Upper lobe of left lung (tissue), 6 donors: ENCODE measurements at places on chromosomes 16 and 17. TPM values are rescaled to one million over a fixed set of nuclear protein-coding genes. Genes with fewer than 3 reads are reported as not detected.

GRCh38 chr16:57186872-57187854, 1.0 kb downstream of the RSPRY1 start:
- peaks cover 36% of the 10 kb centered on the region for H3K4me1 ChIP-seq
- peak overlapping the region; percentile 77 for H3K4me3 ChIP-seq
- H3K36me3 ChIP-seq: peaks cover 3% of the 10 kb centered on the region
- DNase-seq: peak; percentile 31
- H3K27me3 ChIP-seq: no peaks in the 10 kb centered on the region

GRCh38 chr16:87207509-87207908, 109.7 kb downstream of the C16orf95 start:
- no peaks in the 10 kb centered on the region for H3K27me3 ChIP-seq
- peaks cover 4% of the 10 kb centered on the region for H3K4me1 ChIP-seq

Gene TMEM88
- total RNA-seq: 7.8 TPM

GRCh38 chr17:74024871-74025531, 178.5 kb upstream of the RPL38 start:
- no peaks in the 10 kb centered on the region for H3K36me3 ChIP-seq

- peaks cover 5% of the 10 kb centered on the region for H3K27me3 ChIP-seq
- no peak for DNase-seq
- H3K27ac ChIP-seq: no peak overlapping the region
- peaks cover 4% of the 10 kb centered on the region for H3K4me1 ChIP-seq
These were observed 83.7 kb upstream of the ZNF469 start for GRCh38 chr16:88298833-88299745.

DNA sequence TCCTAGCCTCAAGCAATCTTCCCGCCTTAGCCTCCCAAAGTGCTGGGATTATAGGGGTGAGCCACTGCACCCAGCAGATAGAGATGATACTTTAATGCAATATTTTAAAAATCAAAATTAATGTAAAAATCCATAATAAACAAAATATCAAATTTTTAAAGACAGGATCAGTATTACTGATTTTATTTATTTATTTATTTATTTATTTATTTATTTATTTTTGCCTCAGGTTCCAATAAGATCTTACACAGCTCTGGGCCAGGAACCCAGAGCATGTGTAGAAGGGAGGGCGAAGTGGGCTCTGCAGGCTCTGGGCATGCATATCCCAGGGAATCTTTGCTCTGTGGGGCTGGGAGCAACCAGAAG, 41.6 kb downstream of the FZD2 start:
- DNase-seq: no peak
- H3K27me3 ChIP-seq: no peaks in the 10 kb centered on the region
- peaks cover 5% of the 10 kb centered on the region for H3K4me1 ChIP-seq
- no peaks in the 10 kb centered on the region for H3K36me3 ChIP-seq
- H3K27ac ChIP-seq: no peak overlapping the region
- H3K4me3 ChIP-seq: no peak overlapping the region

DNA sequence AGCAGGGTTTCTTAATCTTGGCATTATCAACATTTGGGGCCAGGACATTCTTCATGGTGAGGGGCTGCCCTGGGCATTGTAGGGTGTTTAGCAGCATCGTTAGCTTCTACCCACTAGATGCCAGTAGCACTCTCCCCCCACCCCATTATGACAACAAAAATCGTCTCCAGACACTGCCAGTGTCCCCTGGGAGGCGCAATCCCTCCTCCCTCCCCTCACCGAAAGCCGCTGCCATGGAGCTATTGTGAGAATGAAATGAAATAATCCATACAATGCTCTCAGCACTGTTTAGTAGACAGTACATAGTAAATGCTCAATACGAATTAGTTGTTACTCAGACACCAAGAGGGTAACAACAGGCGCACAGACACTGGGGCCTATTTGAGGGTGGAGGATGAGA, 502.9 kb downstream of the NPIPA7 start:
- no peaks in the 10 kb centered on the region for H3K27me3 ChIP-seq
- no peaks in the 10 kb centered on the region for H3K36me3 ChIP-seq
- no peak overlapping the region for H3K27ac ChIP-seq
- no peak for DNase-seq

DNA sequence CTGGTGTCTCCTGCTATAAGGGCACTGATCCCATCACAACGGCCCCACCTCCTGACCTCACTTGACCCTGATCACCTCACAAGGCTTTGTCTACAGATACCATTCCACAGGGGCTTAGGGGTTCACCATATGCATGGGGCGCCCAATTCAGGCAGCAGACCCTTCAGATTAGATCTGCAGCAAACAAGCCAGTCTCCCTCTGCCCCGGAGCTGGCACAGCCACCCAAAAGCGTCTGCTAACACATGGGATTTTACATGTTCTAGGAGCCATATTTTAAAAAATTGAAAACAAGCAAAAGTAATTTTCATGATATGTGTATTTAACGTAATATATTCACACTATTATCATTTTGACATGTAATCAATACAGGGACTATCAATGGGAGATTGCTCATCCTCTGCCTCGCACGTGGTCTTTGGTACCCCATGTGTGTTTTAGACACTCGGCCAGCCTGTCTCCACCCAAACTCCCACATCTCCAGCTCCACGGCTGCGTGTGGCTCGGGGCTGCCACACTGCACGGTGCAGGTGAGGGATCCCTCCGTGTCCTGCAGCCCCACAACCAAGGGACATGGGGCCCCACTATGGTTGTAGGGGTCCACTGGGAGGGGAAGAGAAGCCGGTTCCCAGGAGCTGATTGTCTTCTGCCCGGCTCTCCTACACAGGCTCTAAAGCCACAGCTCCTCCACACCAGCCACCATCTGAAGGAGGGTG, 107.6 kb downstream of the RBFOX3 start:
- no peaks in the 10 kb centered on the region for H3K36me3 ChIP-seq
- H3K4me1 ChIP-seq: no peaks in the 10 kb centered on the region
- no peaks in the 10 kb centered on the region for H3K27me3 ChIP-seq
- no peak overlapping the region for H3K27ac ChIP-seq

DNA sequence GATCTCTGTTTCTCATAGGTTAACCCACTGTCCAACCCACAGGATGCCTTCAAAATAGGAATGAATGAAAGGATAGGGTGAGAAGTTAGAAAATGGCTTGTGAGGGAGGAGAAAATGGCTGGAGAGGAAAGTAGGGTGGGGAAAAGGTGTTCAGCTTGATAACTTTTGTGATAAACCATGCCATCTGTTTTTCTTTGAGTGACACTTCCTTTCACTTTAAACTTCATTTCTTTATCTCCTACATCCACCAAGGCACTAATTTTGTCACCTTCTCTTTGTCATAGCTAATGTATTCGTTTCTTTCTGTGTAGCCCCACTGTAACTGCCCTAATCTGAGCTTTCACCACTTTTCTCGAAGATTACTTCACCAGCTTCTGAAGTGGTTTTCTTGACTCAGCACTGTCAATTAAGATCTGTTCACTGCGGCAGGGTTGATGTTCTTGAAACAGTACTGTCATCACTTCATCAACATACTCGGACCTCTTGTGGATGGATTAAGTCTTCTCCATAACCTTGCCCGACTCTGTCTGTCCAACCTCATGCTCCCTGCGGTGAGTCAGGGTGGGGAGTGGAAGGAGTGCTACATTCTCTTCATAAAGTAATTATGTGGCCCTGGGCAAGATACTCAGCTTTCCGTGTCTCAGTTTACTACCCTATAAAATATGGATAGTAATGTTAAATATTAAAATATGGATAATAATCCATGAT, 5.5 kb upstream of the KRT10 start:
- no peaks in the 10 kb centered on the region for H3K27me3 ChIP-seq
- H3K36me3 ChIP-seq: no peaks in the 10 kb centered on the region
- H3K4me1 ChIP-seq: no peaks in the 10 kb centered on the region
- H3K4me3 ChIP-seq: no peak overlapping the region
- H3K27ac ChIP-seq: no peak overlapping the region

Gene LIG3
- 29.5 TPM for total RNA-seq

GRCh38 chr17:62614142-62614541, 13.3 kb upstream of the MRC2 start:
- H3K27ac ChIP-seq: no peak overlapping the region
- H3K4me3 ChIP-seq: no peak overlapping the region
- no peak for DNase-seq
- H3K27me3 ChIP-seq: no peaks in the 10 kb centered on the region

DNA sequence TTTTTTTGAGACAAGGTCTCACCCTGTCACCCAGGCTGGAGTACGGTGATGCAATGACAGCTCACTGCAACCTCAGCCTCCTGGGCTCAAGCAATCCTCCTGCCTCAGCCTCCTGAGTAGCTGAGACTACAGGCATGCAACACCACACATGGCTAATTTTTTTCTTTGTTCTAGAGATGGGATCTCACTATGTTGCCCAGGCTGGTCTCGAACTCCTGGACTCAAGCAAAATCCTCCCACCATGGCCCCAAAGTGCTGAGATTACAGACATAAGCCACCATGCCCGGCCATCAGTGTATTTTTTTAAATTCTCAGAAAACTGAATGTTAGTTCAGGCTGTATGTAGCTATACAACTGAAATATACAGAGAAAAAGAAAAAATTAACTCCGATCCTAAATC, 6.2 kb downstream of the APPBP2 start:
- no peak for DNase-seq
- peaks cover 25% of the 10 kb centered on the region for H3K36me3 ChIP-seq
- H3K4me3 ChIP-seq: no peak overlapping the region
- no peaks in the 10 kb centered on the region for H3K27me3 ChIP-seq

DNA sequence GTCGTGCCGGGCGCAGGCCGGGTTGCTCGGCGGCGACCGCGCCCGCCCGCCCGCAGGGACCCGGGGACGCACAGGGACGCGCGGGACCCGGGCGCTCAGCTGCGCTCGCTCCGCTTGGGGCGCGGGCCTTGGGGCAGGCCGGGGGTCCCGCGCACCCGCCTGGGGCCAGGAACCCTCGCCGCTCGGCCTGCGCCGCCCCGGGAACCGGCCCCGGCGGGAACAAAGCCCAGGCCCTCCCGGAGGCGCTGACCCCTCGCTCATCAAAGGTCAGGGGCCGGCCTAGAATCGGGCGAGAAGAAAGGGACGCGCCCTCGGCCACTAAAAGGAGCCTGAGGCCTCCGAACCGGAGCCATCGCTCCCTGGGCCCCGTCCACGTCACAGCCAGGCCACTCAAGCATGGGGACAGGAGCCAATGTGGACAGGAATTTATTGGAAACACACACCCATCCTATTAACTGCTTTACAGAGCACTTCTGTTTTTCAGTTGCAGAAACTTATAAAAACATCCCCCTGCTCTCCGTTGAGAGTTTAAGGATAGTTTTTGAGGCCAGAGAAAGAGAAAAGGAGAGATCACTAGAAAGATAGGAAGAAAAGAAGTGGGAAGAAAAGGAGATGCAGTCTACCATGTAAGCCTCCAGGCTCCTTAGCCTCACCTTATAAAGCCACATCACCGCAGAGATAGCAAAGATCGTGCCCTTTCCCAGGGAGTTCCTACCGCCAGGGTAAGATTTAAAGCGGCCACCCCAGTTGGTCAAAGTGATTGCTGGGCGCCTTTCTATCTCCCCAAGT, 558 bp upstream of the ZFHX3 start:
- H3K27me3 ChIP-seq: no peaks in the 10 kb centered on the region
- DNase-seq: peak; percentile 63
- H3K4me1 ChIP-seq: peaks cover 69% of the 10 kb centered on the region
- peak overlapping the region; percentile 93 for H3K27ac ChIP-seq

- no peaks in the 10 kb centered on the region for H3K27me3 ChIP-seq
- no peak for DNase-seq
- no peaks in the 10 kb centered on the region for H3K36me3 ChIP-seq
- H3K4me1 ChIP-seq: no peaks in the 10 kb centered on the region
These were observed 13.7 kb downstream of the TENT4B start for GRCh38 chr16:50166511-50167500.

- no peaks in the 10 kb centered on the region for H3K27me3 ChIP-seq
- no peak overlapping the region for H3K27ac ChIP-seq
- H3K4me1 ChIP-seq: peaks cover 15% of the 10 kb centered on the region
- H3K4me3 ChIP-seq: no peak overlapping the region
- no peak for DNase-seq
- no peaks in the 10 kb centered on the region for H3K36me3 ChIP-seq
These were observed 5.0 kb upstream of the RPH3AL start for GRCh38 chr17:357644-358043.

Gene JPT2
- 60.5 TPM for total RNA-seq

- DNase-seq: no peak
- H3K36me3 ChIP-seq: peaks cover 13% of the 10 kb centered on the region
- H3K4me3 ChIP-seq: no peak overlapping the region
- H3K4me1 ChIP-seq: no peaks in the 10 kb centered on the region
- H3K27ac ChIP-seq: peak overlapping the region; percentile 28
- H3K27me3 ChIP-seq: no peaks in the 10 kb centered on the region
These were observed 15.6 kb downstream of the PMP22 start for GRCh38 chr17:15249487-15249886.

Gene TMEM92
- total RNA-seq: 8.4 TPM

GRCh38 chr17:64022611-64023063, 2.2 kb upstream of the ICAM2 start:
- no peaks in the 10 kb centered on the region for H3K36me3 ChIP-seq
- H3K4me3 ChIP-seq: no peak overlapping the region
- H3K27ac ChIP-seq: no peak overlapping the region

DNA sequence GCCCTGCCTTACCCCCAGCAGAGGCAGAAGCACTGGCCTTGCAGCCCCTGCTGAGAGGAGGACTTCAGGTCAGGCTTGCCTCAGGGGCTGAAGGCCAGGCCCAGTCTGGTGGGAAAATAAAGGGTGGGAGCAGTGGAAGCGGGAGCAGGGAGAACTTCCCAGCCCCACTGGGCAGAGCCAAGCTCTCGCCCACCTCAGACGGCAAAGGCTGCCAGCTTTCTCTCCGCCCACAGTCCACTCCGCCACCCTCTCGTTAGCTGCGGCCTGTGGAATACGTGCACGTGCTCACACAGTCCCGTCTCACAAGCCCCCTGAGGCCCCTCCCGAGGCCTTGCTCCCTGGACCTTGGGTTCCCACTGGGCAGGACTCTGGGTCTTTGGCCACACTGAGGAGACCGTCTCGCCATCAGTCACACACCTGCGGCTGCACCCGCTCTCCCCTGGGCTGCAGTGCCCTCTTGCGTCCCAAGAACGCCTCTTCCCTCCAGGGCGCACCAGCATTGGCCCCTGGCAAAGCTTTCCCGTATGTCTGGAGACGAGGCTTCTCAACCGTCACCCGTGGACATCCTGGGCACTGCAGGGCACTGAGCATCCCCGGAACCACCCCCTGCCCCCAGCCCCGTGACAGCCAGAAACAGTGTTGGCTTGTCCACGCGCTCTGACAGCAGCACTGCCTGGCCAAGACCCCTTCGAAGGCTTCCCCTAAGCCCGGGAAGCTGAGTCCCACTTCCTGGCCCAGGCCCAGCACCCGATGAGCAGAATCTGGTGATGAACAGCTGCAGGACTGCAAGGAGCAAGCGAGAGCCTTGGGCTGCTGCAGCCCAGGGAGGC, 8.3 kb downstream of the MRPL28 start:
- H3K27me3 ChIP-seq: no peaks in the 10 kb centered on the region
- no peak overlapping the region for H3K27ac ChIP-seq
- peaks cover 10% of the 10 kb centered on the region for H3K36me3 ChIP-seq
- no peak overlapping the region for H3K4me3 ChIP-seq
